ENCODE measurements at places on chromosomes 11 and 22. TPM values are rescaled to one million over a fixed set of nuclear protein-coding genes. Genes with fewer than 3 reads are reported as not detected.
A peak's percentile ranks its signal among the peaks of the same experiment; 100 is the strongest.

GRCh38 chr11:70572974-70573260 is 174.6 kb downstream of the CTTN start:
- peaks cover 2% of the 10 kb centered on the region for H3K4me1 ChIP-seq
- no peaks in the 10 kb centered on the region for H3K36me3 ChIP-seq

The PDE3B gene
- 5.2 TPM for polyA plus RNA-seq

GRCh38 chr11:17384002-17384511 is 4.4 kb downstream of the KCNJ11 start:
- peaks cover 15% of the 10 kb centered on the region for H3K4me1 ChIP-seq
- DNase-seq: peak; percentile 69
- no peaks in the 10 kb centered on the region for H3K36me3 ChIP-seq
- H3K4me3 ChIP-seq: no peak overlapping the region
- no peaks in the 10 kb centered on the region for H3K27me3 ChIP-seq
- H3K27ac ChIP-seq: no peak overlapping the region

DNA sequence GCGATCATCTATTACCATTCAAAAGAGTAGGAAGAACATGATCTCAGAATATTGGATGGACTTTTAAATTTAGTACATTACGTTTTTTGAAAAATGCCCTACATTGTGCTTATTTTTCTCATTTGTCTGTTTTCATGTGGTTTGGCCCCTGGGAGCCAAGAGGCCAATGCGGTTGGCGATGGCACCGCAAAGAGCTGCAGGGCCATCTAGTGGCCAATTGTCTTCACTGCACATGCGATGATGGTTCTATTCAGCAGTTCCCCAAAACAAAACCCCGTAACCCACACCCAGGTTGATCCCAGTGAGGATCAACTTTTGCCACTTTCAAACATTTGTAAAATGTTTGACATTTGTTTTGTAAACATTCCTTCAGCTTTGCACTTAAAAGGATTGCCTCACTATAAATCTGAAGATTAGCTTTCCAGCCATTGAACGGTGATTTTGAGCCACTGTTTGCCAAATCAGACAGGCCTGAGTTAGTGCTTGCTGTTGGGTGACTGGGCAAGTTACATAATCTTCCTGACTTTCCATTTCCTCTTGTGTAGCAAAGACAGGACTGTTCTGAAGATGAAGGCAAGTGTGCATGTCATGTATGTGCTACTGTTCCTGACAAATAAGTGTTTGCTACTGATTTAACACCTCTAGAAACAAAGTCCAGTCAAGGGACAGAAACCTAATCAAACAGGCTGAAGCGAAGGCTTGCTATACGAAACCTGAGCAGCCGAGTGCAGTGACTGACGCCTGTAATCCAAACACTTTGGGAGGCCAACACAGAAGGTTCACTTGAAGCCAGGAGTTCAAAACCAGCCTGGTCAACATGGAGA is 29.2 kb upstream of the XBP1 start:
- peak overlapping the region; percentile 25 for H3K4me3 ChIP-seq
- H3K27me3 ChIP-seq: no peaks in the 10 kb centered on the region
- H3K27ac ChIP-seq: peak overlapping the region; percentile 73
- no peaks in the 10 kb centered on the region for H3K36me3 ChIP-seq
- H3K4me1 ChIP-seq: peaks cover 21% of the 10 kb centered on the region

All from CD14-positive monocyte (primary cell).